NCI-H1436 (cell line): ENCODE measurements at places on chromosomes 1 and 21.

DNA sequence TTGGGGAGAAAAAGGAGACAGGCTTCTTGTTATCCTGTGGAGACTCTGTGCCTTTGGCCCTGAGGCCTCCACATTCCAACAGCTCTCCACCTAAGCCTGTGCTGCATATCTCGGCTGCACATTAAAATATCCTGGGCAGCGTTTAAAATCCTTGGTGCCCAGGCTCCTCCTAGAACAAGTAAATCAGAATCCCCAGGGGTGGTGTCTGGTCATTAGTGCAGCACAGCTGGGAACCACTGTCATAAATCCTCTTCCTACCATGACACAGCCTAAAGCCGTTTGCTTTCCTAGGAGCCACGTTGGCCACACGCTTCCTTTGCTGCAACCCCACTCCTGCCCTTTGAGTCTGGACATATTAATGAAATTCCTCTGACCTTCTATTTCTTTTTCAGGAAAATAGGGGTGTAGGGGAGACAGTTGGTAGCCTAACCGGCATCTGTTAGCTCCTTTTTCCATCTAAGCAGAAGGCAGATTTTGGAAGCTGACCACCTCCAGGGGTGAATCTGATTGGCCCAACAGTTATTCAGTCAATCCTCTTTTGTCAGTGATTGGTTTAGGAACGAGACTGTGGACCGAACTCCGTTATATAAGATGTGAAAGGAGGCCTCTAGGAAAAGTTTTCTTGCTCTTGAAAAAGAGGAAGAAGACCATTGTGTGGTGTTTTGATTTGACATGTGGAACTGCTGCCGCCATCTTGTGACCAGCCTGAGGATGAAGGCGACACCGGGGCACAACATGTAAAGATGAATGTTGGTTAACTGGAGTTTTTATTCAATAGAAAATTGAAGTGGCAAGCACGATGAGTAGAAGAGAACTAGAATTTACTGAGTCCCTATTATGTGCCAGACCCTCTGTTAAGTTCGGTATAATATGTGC, 41.9 kb downstream of the JUN start:
- DNase-seq = no peak

DNA sequence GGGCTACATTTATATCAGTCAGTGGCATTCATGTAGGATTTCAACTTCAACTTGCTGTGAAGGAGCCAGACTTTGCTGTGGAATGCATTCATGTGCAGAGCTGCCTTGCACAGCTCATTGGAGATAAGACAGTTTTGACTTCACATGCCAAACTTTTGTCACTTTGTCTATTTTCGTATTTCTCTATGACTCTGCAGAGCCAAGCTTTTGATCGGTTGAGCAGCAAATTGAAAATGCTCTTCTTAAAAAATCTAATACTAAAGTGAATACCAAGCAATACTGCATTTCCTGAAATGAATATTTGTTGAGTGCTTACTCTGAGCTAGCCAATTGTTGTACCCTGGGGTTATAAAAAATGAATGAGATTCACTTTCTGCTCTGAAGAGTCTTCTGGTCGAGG, 388.7 kb downstream of the ST6GALNAC3 start:
- no peak for DNase-seq

DNA sequence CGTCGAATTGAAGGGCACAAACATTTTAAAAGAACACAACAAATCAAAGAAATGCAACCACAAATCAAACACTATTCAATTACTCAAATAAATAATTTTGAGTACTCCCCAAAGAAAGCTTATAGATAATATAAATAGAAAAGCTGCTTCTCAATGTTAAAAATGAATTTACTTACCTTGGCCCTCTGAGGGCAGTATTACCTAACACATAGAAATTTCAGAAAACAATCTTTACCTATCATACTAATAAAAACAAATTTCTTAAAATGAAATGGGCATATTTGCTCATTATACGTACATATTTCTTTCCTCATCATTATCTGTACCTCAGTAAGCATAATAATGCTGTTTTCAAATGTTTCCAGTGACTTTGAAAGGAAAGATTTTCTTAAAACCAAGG, 141.8 kb downstream of the AKT3 start:
- no peak for DNase-seq

DNA sequence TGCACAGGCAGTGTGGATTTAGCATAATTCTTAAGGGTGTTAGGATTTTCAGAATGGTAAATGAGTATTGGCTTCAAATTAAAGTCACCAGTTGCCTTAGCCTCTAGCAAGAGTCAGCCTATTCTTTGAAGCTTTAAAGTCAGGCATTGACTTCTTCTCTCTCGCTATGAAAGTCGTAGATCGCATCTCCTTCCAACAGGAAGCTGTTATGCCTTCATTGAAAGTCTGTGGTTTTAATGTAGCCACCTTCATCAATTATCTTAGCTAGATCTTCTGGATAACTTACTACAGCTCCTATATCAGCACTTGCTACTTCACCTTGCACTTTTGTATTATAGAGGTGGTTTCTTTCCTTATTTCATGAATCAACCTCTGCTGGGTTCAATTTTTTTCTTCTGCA, 320.2 kb downstream of the PTPRC start:
- DNase-seq = no peak

DNA sequence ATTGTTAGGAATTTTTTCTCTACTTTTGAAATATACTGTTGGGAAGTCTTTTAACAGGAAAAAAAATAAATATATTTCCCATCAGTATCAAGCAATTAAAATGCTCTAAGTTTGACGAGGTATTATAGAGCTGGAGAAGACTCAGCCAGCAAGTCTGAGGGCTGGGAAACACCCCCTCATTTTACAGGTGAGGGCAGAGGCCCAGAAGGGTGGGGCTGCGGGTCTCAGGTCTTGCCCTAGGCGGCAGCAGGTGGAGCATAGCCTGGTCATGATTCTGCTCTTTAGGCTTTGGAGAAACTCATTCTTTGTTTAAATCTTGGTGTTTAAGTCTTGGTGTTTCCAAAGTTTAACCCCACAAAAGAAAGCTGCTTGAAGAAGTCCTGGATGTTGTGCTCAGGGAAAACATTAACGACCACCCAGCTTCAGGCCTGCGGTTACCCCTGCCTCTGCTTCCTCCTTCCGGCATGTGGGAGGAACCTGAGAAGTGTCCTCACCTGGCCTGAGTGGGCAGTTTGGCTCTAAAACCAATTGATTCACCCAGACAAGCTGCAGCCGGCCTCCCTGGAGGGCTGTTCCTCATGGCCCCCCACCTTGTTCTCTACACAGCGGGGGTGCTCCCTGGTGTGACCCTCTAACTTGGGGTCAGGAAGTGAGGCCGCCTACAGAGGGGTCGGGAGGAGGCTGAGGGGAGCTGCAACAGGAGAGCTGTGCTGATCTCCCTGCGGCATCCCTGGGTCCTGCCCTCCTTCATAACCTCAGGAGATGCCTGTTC, 41.7 kb downstream of the OLFML2B start:
- no peak for DNase-seq

DNA sequence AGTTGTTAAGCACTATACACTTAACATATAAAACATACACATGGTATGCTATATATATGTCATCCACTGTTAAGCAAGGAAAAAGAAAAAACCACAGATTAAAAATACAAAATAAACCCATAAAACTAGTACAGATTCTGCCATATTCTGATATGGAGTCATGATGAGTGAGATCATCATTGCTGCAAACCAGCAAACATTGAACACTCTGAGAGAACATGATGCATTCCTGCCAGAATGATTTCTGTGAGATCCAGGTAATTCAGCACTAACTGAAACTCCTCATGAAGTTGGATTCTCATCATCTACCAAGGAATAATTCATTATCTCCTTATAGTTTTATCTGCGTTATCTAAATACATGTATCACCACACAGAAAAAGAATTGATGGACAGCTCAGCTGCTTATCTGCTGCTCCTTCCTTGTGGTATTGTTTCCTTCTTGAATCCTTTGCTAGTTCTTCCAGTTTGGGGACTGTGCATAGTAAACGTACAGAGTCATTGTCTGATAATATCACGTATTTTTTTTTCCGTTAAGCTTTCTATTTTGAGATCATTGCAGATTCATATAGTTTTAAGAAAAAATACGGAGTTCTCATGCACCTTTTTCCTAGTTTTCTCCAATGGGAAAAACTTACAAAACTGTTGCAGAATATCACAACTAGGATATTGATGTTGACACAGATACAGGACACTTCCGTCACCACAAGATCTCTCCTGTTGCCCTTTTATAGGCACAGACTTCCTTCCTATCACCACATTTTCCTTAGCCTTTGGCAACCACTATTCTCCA, 9.3 kb downstream of the RAB4A start:
- no peak for DNase-seq

DNA sequence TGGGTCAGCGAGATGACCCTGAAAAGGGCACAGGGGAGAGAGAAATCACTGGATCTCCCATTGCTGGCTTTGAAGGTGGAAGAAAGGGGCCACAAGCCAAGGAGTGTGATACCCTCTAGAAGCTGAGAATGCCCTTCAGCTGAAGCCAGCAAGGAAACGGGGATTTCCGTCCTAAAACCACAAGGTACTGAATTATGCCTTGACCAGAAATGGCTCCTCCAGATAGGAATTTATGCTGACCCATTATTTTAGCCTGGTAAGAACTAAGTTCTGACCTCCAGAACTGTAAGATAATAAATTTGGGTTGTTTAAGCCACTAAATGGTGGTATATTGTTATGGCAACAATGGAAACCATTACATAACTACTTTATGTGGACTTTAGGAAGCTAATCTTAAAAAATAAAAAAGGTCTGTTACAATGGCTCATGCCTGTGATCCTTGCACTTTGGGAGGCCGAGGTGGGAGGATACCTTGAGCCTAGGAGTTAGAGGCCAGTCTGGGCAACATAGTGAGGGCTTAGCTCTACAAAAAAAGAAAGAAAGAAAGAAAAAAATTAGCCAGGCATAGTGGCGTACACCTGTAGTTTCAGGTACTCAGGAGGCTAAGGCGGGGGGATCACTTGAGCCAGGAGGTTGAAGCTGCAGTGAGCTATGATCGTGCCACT, 3.6 kb upstream of the H6PD start:
- no peak for DNase-seq

DNA sequence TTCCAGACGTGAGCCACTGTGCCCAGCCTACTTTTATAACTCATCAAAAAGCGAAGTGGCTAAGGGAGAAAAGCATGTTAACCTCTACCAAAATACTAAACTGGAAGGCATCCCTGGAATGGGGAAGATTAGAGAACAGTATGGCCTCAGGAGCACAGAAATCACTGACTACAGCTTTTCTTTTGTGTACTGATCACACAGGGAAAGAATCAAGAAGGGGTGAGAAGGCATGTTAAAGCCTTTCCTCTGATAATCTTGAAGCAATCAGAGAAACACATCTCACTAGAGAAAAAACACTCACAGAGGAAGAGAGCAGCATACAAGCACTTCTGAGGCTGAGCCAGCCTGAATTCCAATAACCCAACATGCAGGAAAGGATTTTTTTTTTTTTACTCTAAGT, 10.7 kb downstream of the PCAT6 start:
- DNase-seq = no peak
